HepG2 (cell line): ENCODE measurements at places on chromosomes 2 and 18. TPM values are rescaled to one million over a fixed set of nuclear protein-coding genes. Genes with fewer than 3 reads are reported as not detected.

The CASP10 gene
- total RNA-seq: 22.2 and 31.1 TPM in 2 replicates

The KCNG2 gene
- not detected in 2 replicates for total RNA-seq

- DNase-seq: no peak
Measured at GRCh38 chr2:8892111-8892510, 54.7 kb upstream of the KIDINS220 start.

DNA sequence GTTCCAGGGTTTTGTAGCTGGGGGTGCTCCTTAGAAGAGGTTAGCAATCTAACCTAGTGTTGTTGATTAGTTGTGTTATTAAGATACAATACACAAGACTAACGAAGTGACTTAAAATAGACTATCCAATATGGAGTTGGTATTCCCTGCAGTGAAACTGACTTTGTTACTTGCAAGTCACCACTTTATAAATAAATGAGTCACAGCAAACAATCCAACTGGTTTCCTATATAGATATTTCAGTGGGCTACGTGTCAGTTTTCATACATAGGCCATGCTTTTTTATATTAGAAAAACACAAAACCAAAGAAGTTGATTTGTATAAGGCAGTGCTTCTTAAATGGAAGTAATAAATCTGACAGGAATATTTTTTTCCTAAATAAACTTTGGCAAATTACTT lies 274.0 kb downstream of the CAMKMT start:
- DNase-seq: no peak

GRCh38 chr2:112582314-112582746 lies 2.1 kb upstream of the CHCHD5 start:
- DNase-seq: peak; percentile 60

DNA sequence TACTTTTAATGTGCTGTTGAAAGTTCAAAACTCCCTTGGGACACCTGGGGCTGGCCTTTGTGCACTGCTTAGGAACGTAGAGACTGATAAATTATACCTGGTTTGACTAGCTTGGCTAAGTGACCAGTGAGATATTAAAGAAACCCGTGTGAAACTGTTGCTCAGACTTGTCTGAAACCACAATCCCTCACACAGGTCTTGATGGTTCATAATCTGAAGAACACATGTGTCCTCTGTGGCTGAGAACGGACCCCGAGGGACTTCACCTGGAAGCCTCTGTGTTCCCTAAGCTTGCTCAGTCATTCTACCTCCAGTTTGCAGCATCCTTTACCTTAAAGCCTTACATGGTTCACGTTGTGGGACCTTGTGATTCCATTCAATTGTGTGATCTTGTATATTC lies 218.8 kb downstream of the CBLN2 start:
- DNase-seq: no peak

DNA sequence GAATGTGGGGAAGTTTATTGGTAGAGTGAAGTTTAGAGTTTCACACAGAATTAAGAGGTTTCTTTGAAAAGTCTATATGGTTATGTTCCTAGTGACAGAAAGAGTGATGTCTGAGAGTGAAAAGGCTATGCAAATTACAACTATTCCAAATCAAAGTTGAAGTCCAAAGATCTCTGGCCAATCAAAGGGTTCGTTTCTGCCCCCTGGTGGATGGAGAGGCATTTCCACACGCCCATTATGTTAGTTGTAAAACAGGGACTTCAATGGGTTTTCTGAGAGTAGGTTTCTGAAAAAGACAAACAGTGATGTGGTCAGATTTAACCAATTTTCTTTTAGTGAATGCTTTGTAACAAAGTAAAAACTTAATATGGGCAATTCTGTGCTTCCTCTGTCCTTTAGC lies 441.5 kb upstream of the POU3F3 start:
- DNase-seq: peak; percentile 20

DNA sequence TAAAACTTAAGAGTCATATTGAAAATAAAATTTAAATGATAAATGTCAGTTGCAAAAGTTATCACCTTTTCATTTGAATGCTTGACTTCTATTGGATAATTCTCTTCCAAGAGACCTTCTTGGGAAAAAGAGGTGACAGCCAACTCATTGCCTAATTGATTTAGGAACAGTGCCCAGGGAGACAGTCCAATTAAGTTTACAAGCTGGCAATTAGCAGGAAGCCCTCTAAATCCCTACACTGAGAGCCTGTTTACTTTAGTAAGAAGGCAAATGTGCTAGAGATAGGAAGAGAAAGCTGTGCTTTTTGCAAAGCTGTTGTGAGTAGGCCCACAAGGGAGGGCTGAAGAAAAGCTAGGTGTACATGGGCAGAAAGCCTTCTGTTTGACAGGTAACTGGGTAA lies 189.1 kb downstream of the WDPCP start:
- DNase-seq: no peak

DNA sequence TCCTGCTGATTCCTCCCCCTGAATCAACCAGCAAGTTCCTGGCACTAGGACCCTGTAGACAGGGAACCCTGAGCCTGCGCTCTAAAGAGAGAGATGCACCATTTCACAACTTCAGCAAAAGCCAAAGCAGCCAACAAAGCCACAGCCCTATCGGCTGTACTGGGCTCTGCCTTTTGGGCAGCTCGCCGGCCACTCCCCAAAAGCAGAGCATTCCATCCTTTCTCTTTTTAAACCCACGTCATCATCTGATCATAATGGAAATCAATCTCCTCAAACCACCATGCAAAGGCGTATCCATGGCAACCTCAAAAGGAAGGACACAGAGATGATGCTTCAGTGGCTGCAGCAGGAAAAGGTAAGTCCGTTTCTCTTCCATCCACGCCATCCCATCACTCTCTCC lies 5.3 kb upstream of the DCTN1 start:
- no peak for DNase-seq

DNA sequence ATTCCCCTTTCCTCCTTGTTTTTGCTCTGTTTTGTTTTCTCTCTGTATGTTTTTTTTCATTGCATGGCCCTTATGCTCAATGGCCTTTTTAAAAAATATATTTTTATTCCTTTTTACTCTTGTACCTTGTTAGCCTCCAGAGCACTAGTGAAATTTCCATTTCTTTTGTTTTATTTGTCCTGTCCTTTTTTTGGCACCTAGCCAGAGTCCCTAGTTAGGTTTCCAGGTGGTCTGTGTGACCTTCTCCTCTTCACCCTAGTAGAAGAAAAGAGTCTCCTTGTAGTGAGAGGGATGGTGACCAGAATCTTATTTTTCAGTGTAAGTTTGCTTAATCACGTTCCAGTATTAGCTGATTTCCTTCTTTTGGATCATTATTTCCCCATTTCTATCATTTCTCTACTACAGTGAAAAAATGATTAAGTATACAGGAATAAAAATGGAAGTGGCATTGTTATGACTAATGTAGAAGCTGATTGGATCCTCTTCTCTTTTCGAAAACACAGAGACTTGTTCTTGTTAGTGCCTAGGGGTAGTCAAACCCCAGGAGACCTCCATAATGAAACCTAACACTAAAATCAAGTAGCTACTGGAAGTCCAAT lies 65.9 kb downstream of the NBEAL1 start:
- DNase-seq: no peak

DNA sequence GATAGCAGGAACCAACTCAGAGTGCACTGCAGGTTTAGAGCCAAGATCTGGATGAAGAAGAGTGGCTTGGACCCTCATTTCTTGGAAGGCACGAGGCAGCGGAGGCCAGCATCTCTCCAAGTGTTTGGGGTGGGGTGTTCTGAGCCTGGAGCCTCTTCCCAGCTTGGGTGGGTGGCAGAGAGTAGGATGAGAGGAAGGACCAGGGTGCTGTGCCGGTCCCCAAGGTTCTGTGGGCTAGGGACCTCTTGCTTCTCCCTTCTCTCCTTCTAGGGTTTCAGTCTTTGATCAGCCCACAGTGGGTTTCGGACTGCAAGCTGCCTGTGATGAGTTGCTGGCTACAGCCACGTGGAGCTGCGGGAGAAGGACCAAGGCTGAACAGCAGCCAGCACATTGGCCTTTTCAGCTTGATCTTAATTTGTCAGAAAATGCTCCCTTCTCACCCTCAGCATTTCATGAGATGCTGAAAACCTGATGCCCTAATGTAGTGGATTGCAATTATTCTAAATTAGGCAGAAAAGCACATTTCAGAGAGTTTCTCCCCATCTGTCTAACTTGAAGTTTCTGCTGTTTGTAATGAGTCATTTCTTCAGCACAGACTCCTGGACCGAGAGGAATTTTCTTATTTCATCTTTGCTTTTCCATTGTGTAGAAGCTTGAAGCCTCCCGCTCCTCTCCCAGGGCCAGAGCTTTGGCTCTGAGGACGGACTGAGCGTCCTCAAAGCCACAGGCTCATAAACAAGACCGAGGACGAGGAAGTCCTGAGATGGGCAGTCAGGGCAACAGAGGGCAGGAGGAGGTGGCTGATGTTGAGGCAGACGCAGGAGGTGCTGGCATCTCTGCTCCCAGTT lies 99.1 kb upstream of the HDAC4 start:
- no peak for DNase-seq

- no peak for DNase-seq
Measured at GRCh38 chr2:197215748-197216360, 94.7 kb downstream of the ANKRD44 start.

- no peak for DNase-seq
Measured at GRCh38 chr2:10454505-10454904, 6.4 kb upstream of the ODC1 start.

- DNase-seq: no peak
Measured at GRCh38 chr2:162342841-162343240, 1.1 kb upstream of the GCA start.

- peak; percentile 17 for DNase-seq
Measured at GRCh38 chr18:25503567-25504081, 151.7 kb upstream of the ZNF521 start.

DNA sequence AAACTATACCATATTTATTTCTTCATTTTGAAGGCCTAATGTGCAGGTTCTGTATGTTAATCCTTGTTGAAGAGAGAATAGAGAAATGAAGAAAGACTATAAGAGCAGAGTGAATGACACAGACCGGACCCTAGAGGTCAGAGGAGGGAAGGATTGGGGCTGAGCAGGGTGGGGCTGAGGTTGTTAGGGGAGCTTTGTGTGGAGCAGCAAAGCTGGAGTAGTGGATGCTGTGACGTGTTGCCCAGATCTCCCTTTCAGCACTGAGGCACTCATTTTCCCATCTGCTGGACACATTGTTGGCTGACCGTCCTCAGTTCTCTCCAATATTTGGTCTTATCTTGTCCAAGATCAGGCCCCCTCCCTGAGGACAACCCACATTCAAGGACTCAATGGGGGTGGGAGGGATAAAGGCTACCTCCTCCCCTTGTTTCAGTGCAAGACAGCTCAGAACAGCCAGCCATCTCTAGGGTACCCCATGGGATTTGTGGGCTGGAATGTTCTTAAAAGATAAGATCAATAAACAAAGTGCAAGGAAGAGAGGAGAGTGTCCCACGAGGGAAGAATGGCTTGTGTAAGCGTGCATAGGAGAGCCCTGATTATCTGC lies 143.6 kb downstream of the TDRD15 start:
- DNase-seq: no peak
